ENCODE measurements at places on chromosomes 13 and 19.
A peak's percentile ranks its signal among the peaks of the same experiment; 100 is the strongest.

GRCh38 chr13:29532821-29533220 lies 62.7 kb downstream of the SLC7A1 start:
- no peak for DNase-seq

DNA sequence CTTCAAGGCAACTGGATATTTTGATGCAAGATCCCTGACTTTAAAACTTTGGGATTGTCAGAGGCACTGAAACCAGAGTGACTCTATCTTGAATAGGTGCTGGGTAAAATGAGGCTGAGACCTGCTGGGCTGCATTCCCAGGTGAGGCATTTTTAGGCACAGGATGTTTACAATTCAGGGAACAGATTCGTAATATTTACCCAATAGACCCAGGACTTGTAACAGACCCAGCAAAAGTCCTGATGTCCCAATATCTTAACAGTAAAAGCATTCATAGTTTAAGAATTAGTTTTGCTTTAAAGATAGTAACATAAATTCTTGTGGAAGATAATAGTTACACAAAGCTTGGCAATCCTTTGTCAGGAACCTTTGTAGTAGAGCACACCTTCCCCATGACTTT lies 166.2 kb downstream of the FGF14 start:
- no peak for DNase-seq

GRCh38 chr13:114145722-114146121 lies 13.3 kb upstream of the RASA3 start:
- no peak for DNase-seq

GRCh38 chr13:101523154-101524131 lies 71.0 kb downstream of the ITGBL1 start:
- DNase-seq: no peak

GRCh38 chr19:56189785-56190184 lies 7.8 kb downstream of the ZSCAN5B start:
- no peak for DNase-seq

GRCh38 chr19:13951043-13951442 lies 1.3 kb upstream of the DCAF15 start:
- DNase-seq: no peak

- DNase-seq: no peak
Measured at GRCh38 chr13:27461940-27462584, 11.7 kb upstream of the MTIF3 start.

DNA sequence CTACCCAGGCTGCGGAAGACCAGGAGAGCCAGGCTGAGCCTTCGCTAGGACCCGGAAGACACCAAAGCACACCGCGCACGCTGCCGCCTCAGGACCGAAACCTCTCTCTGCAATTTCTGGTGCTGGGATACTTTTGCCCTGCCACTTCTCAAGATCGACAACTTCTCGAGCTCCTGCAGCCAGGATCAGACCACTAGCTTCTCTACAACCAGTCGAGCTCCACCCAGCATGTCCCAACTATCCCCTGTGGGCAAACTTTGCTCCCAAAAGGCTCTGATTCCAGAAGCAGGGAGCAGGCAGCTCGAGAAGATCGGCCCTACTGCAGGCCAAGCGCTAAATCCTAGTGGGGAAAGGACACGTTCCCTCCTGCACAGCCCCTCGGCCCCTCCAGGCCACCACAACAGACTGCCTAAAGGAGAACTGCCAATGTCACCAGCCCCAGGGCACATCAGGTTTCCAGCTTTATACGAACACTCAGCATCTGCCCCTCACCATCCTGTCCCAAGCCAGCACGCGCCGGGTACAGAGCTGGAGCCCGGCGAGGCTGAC lies 979 bp downstream of the AKAP8 start:
- peak; percentile 59 for DNase-seq

GRCh38 chr13:59603646-59604045 lies 560.1 kb downstream of the DIAPH3 start:
- no peak for DNase-seq
